ENCODE measurements at places on chromosomes 16 and 17. TPM values are rescaled to one million over a fixed set of nuclear protein-coding genes. Genes with fewer than 3 reads are reported as not detected.

BBS2 gene
- total RNA-seq = 59.7 TPM

KCTD19 gene
- total RNA-seq = not detected

DNA sequence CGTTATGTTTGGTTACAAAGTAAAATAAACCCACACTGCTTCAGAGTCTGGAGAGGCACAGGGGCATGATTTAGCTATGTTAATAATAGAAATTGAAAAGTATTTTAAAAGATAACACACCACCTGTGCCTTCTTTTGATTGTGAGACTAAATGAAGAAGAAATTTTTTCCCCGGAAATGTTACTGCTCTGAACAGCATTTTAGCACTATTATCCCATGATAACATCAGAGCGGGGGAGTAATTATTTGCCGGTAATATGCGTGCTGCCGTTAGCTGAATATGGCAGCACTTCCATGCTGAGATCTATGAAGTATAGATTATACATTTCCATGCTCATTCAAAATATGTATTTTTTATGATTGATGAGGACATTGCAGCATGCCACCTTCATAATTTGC lies 500.2 kb upstream of the HSBP1 start:
- H3K4me1 ChIP-seq = no peaks in the 10 kb centered on the region
- no peak overlapping the region for H3K4me3 ChIP-seq
- H3K36me3 ChIP-seq = no peaks in the 10 kb centered on the region
- no peak overlapping the region for H3K27ac ChIP-seq
- peaks cover 9% of the 10 kb centered on the region for H3K27me3 ChIP-seq

DNA sequence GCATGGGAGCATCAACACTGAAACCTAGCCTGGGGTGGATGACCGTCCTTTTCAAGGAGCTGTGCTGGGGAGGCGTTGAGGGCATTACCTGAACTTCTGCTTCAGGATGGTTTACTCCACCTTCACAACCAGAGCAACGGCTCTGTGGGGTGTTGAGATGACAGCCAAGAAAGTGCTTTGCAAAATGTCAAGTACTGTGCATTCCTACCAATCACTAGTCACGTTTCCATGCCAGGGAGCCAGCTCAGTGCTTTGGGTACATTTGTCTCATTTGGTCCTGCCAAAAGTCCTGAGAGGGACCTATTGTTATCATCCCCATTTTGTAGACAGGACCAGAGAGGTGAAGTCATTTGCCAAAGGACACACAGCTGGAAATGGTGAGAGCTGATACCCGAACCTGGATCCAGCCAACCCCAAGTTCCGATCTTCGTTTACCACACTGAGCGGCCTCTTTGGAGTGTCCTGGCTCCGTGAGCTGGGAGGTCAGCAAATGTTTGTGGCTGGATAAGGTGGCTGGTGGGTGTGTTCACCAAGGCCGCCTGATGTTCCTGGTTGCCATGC lies 61.6 kb downstream of the IRF8 start:
- no peak overlapping the region for H3K4me3 ChIP-seq
- H3K36me3 ChIP-seq = no peaks in the 10 kb centered on the region
- DNase-seq = no peak
- H3K27ac ChIP-seq = no peak overlapping the region

DNA sequence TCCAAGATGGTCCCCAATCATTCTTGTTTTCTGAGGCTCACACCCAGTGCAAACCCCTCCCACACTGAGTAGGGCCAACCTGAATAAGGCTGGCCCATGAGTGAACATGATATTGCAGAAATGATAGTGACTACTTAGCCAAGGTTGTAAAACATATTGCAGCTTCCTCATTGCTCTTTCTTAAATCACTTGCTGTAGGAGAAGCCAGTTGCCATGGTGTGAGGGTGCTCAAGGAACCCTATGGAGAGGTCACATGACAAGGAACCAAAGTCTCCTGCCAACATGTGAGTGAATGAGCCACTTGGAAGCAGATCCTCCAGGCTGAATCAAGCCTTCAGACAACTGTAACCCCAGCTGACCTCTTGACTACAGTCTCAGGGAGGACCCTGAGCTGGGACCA lies 191.4 kb downstream of the RGS9 start:
- DNase-seq = no peak
- H3K4me3 ChIP-seq = no peak overlapping the region
- no peaks in the 10 kb centered on the region for H3K4me1 ChIP-seq
- H3K27ac ChIP-seq = no peak overlapping the region
- H3K27me3 ChIP-seq = peaks cover 6% of the 10 kb centered on the region

- no peaks in the 10 kb centered on the region for H3K36me3 ChIP-seq
- H3K4me1 ChIP-seq = peaks cover 9% of the 10 kb centered on the region
- H3K27me3 ChIP-seq = no peaks in the 10 kb centered on the region
These were observed 177.3 kb downstream of the CPPED1 start for GRCh38 chr16:12626411-12626810.

DNA sequence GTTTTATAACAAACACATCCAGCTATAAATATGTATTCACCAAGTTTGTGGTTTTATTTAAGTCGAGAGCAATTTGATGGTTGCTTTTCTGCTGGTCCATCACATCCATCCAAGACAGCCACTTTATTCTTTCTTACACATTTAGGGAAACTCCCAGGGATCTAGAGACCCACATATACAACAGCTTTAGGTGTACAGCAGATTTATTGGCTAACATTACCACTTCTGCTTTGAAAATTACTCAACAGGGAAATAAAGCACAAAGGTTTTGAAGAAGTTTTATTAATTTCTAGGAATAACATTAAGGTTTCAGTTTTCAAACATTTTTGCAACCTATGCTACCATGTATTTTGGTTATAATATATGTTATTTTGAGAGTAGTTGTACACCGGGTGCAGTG lies 6.9 kb downstream of the ERCC4 start:
- H3K4me3 ChIP-seq = no peak overlapping the region
- H3K4me1 ChIP-seq = no peaks in the 10 kb centered on the region
- no peak for DNase-seq
- no peaks in the 10 kb centered on the region for H3K27me3 ChIP-seq
- H3K27ac ChIP-seq = no peak overlapping the region

DNA sequence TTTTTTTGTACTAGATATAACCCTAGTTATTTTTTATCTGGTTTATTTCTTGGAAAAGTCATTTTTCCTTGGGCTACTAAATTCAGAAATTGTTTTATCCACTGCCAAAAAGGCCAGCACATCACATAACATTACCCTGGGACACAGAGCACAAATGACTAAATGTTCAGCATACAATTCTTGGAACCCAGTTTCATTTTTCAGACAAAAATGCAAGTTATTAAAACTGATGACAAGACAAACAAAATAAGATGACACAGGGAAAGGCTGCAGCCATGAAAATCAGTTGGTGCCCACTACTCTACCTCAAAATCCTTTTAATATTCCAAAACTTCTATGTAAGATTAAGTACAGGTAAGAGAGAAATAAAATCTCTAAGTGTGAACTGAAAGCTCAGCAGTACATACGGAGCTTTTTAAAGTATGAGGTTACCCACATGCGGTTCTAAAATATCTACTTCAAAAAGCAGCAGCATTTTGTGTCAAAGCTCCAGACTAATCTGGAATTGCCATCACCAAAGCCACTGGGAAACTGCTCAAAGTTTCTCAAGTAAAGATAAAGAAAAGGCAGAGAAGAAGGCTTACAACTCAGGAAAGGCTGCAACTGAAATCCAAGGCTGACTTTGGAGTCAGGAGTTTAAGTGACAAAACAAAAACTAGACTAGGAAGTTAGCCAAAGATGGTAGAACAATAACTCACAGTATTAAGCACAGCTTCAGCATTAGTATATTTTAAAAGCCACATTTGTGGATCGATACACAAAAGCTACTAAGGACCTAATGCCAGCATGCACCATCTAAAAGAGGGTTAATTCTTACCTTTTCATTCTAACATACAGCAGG lies 41.4 kb downstream of the AP1G1 start:
- DNase-seq = no peak
- no peaks in the 10 kb centered on the region for H3K4me1 ChIP-seq
- no peak overlapping the region for H3K27ac ChIP-seq
- peaks cover 22% of the 10 kb centered on the region for H3K36me3 ChIP-seq
- H3K4me3 ChIP-seq = no peak overlapping the region

DNA sequence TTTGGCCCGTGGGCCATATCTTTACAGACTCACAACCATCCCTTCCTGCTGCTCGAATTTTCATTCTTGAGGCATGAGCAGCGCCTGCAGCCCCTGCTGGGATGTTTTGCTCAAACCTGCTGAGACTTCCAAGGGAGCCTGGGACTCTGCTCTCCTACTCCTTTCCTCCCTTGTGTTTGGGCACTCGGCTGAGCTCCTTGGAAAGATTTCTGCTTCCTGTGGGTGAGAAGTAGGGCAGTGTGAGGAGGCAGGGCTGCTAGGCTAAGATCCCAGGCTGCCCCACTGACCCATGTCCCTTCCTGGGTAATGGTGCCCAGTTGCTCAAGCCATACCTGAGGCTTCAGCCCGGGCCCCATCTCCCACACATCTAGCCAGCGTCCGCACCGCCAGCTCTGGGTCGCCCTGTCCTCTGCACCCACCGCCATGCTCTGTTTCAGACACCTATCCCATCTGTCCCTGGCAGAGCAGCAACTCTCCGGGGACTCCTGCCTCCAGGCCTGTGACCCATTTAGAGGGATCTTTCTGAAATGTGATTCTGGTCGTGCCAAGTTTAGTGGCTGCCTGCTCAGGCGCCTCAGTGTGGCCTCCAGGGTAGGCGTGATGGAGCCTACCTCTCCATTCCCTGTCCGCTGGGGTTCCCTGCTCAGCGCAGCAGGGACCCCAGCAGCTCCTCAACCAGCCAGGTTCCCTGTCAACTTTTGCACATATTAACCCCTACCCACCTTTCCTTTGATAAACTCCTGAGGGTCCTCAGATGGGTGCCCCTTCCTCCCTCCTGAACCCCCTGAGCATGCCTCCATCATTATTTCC lies 190.1 kb downstream of the CCDC182 start:
- no peak overlapping the region for H3K27ac ChIP-seq
- DNase-seq = no peak
- peaks cover 73% of the 10 kb centered on the region for H3K4me1 ChIP-seq
- no peak overlapping the region for H3K4me3 ChIP-seq
- H3K27me3 ChIP-seq = no peaks in the 10 kb centered on the region

DNA sequence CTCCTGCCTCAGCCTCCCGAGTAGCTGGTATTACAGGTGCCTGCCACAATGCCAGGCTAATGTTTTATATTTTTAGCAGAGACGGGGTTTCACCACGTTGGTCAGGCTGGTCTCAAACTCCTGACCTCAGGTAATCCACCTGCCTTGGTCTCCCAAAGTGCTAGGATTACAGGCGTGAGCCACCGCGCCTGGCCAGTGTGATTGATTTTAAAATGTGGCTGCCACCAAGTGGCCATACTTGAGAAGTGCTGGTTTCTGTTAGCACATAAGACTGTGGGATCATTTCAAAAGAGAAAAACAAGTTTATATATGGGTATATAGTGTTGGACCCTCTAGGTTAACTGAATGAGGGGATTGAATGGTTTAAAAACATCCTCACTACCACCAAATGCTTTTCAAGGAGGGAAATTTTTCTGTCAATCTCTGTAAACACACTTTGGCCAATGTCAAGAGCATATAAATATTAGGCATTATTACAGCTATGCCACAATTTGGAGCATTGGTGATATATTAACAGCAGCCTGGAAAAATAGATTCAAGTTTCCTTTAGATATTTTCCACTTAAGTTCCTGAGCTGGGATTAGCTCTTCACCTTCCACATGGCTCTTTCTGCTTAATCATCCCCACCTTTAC lies 13.5 kb upstream of the DHRS13 start:
- H3K36me3 ChIP-seq = peaks cover 44% of the 10 kb centered on the region
- H3K4me3 ChIP-seq = no peak overlapping the region
- peaks cover 19% of the 10 kb centered on the region for H3K4me1 ChIP-seq

DNA sequence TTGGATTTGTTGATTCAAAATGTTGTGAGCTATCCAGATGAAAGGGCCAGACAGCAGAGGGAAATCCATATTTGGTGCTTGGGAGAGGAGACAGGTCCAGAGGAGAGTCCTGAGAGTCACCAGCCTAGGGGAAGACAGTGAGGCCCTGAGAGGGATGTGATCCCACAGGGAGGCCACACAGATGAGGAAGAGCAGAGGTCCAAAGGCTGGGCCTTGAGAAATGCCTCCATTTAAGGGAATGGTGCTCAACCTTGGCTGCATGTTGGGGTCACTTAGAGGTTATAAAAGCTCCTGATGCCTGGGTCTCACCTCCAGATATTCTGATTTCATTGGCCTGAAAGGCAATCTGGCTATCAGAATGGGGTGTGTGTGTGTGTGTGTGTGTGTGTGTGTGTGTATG lies 194.9 kb downstream of the UTP18 start:
- no peaks in the 10 kb centered on the region for H3K27me3 ChIP-seq
- no peaks in the 10 kb centered on the region for H3K4me1 ChIP-seq
- H3K36me3 ChIP-seq = no peaks in the 10 kb centered on the region
- no peak overlapping the region for H3K27ac ChIP-seq
- no peak overlapping the region for H3K4me3 ChIP-seq

DNA sequence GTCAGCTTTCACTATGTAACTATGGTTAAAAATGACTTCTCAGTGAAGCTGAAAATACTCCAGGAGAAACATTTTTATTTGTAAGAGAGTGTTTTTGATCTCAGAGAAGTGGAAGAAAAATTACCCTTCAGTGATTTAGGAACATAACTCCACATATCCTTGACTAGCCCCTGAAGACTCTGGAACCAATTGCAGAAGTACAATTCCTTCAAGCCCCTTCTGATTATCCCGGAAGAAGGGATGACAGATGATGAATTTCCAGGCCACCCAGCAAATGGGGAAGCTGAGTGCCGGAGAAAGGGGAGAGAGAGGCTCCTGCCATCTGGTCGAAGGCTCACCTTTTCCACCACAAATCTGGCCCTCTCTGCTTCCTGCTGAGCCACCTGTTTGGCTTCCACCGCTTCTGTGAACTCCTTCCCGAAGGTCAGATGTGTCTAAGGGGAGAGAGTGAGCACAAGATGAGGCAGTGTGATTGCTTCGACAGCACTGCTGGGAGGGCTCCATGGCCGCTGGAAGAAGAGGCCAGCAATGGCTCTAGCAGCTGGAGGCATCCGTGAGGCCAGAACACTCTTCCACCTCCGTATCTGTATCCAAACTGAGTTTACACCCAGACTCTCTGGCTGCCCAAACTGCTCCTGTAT lies 8.1 kb downstream of the PHB1 start:
- peaks cover 22% of the 10 kb centered on the region for H3K4me1 ChIP-seq
- no peak for DNase-seq
- peaks cover 49% of the 10 kb centered on the region for H3K36me3 ChIP-seq
- H3K27me3 ChIP-seq = no peaks in the 10 kb centered on the region
- no peak overlapping the region for H3K27ac ChIP-seq
- H3K4me3 ChIP-seq = no peak overlapping the region
